ENCODE measurements at places on chromosomes 7 and 10. TPM values are rescaled to one million over a fixed set of nuclear protein-coding genes. Genes with fewer than 3 reads are reported as not detected.

MEOX2 gene
- total RNA-seq: 0.06 TPM

CDC123 gene
- total RNA-seq: 102 TPM

CFAP43 gene
- total RNA-seq: 0.06 TPM

DNA sequence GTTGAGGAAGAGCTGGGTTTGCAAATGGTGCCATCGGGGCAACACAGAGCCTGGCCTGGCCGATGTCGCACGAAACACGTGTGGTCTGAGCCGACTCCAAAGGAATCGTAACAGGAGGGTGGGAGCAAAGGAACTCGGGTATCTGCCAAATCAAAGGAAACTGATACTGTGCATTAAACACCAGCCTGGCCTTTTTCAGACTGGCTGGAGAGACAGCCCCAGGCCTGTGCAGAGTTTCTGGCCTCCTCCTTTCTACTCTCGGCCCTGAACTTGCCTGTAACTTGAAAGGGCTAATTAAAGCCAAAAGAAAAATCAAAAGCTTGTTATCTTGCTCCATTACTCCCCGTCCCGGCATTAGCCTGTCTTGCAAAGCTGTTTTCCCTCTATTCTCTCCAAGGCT, 71.4 kb downstream of the PLXNA4 start:
- no peak for DNase-seq

- peak; percentile 99 for DNase-seq
Observed at GRCh38 chr7:100489824-100490223, 6.1 kb downstream of the NYAP1 start.
